Right forelimb (tissue), 1 donor: ENCODE measurements at places on chromosomes 16 and 17.

- peak; percentile 68 for DNase-seq
Measured at GRCh38 chr16:49700251-49701064, 155.5 kb downstream of the ZNF423 start.

DNA sequence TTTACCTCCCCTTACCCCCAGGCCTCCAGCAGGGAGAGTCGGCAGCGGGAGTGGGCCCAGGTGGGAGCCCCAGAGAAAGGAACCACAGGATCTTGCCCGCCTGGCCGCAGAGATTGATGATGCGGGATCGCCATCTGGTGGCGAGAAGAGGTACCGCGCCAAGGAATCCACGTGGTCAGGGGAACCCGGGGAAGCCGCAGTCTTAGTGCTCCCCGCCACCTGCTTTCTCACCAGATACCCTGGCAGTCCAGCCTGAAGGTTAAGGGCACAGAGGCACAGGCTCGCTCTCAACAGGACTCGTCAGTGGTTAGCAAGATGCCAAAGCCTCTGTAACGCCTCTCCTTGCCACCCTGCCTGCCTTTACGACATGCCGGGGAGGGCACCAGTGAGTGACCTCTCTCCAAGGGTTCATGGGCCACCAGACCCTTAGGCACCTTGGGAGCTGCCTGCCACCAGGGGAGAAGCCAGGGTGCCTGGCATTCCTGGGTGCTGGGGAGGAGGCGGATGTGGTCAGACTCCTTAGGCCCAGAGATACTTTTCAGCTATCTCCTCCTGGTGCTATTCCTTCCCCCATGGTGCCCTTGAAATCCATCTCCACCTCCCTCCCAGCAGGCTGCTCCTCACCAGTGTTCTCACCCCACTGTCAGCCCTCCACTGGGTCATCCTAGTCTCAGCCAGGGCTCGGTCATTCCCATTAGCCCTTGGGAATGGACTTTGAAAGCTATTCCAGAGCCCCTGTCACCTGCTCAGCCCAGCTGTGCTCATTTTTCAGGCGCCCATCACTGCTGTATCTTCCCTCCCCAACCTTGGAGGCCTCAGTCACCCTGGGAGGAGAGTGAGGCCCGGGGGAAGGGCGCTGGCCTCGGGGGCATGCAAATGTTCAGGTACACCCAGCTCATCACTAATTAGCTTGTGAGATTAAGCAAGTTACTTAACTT, 5.5 kb upstream of the RHBDF2 start:
- DNase-seq, result peak; percentile 93

GRCh38 chr17:41733348-41734138, 900 bp downstream of the HAP1 start:
- DNase-seq, result no peak

DNA sequence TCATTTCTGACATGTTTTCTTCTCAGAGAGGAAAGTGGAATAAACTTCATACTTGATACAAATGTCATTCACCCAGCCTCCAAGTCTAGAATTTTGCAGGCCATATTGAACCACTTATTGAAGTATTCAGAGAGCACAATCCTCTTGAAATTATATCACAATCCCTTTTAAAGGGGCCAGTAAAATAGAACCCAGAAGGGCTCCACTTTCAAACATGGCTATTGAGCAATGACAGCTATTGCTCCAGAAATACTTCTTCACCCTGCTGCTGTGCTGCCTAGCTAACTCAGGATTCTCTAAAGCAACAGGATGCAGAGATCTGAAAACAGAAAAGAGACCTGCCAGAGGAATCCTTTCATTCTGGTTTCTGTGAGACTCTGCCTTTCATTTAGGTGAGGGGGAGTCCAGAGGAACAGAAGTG, 275.0 kb upstream of the CDH5 start:
- DNase-seq, result no peak

DNA sequence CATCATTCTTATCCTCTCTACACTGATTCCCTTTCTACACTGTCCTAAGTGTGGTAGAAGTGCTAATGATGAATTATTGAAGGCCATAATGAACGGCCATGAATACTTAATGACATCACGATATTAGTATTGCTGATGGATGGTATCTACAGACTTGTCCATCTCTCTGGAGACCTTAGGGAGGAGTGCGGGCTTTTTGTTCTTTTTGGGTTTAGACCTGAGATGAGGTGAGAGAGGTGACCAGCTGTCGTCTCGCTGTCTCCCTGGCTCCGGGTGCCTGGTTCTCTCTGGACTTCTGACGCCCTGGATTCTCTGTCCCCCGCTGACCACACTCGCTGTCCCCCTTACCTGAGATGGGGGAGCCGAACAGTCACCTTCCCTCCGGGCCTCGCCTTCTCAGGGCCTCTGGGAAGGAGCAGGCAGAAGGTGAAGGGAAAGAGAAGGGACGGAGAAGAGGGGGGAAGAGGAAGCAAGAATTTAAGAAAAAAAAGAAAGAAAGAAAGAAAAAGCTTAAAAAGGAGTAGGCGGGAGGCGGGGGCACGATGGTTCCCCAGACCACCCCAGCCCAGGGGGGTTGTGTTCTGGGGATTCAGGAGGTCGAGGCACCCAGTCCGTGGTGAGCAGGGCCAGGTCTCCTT, 17.1 kb downstream of the SGCA start:
- no peak for DNase-seq

GRCh38 chr17:81457401-81457800, 55.2 kb downstream of the ACTG1 start:
- DNase-seq, result no peak

DNA sequence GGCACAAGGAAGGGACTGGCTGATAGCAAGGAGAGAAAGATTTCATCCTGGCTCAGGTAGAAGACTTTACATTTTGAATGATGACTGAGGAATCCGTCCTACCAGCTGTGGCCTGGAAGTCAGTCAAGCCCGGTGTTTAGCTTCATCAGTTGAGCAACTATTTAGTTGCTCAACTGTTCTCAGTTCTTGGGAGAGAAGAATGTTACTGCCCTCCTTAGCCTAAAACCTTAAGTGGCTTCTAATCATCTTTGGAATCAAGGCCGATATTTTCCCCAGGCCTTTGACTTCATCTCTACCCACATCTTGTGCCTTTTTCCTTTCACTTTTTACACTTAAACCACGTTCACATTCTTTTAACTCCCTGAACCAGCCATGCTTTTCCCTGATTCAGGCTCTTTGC, 17.3 kb upstream of the RBL2 start:
- no peak for DNase-seq

DNA sequence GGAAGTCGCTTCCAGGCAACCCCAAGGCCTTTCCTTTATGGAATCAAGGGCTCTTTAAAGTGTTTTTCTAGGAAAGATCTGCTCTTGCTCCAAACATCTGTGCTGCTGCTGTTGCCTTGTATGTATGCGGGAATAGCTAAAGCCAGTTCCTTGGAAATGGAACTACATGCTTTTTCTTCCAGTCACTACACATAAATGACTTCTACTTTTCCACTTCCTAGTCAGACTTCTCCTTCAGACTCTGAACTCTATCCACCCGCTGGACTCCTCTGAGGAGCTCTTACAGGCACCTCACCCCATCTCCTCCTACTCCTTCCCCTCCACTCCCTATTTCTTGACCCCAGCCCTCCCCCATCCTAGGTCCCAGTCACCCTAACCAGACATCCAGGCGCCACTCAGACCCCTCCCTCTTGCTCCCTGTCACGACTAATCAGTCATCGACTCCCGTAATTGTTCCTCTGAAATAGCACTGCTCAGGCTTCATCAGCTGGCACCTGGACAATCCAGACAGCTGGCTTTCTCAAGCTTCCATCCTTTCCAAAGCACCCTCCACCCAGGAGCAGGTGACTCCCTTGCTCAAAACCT, 15.0 kb upstream of the PEMT start:
- no peak for DNase-seq

- DNase-seq, result no peak
Measured at GRCh38 chr16:86252596-86252995, 257.7 kb upstream of the FOXF1 start.

GRCh38 chr16:25413975-25414374, 156.3 kb upstream of the ZKSCAN2 start:
- no peak for DNase-seq

GRCh38 chr17:57480438-57481196, 224.3 kb downstream of the MSI2 start:
- DNase-seq, result no peak

GRCh38 chr16:66357523-66357928, 9.0 kb upstream of the CDH5 start:
- DNase-seq, result peak; percentile 69

DNA sequence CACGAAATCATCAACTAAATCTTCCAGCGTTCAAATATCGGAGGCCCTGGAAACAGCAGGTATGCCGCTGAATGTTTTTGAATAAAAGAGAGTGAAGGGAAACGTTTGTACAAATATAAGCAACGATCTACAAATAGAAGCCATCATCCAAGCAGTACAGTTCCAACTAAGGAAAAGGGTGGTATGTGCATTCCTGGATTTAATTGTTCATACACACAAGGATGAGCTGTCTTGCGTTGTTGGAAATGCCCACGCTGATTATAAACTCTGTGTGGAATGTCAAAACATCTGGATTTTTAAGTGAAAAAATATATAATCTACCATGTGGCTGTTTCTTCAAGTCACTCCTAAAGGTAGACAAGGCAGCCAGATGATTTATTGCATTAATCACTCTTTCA, 191.8 kb upstream of the HSBP1 start:
- no peak for DNase-seq

DNA sequence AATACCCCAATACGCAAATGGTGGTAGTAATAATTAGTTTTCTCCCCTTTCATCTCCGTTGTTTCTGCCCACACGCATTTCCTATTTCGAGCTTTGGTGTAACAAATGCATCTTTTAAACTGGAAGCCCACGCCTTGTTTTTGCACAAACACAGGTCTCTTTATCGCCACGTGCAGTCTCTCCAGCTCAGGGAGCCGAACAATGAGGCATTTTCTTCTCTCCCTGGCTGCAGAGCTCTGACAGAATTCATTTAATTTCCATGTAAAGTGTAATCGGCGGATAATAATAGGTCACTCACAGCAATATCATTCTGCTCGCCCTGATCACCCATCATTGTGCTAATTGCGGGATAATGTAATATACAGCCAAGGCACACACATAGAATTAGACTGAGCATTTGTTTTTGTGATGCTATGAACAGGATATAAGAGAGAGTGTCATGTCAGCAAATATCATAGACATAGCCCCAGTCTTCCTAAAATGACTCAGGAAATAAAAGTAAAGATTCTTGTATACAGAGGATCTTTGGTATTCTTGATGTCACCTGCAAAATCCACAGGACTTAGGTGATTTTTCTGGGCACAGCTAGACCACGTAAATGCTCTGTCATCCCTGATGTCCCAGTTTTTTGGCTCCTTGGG, 452.6 kb upstream of the CDH11 start:
- DNase-seq, result no peak

DNA sequence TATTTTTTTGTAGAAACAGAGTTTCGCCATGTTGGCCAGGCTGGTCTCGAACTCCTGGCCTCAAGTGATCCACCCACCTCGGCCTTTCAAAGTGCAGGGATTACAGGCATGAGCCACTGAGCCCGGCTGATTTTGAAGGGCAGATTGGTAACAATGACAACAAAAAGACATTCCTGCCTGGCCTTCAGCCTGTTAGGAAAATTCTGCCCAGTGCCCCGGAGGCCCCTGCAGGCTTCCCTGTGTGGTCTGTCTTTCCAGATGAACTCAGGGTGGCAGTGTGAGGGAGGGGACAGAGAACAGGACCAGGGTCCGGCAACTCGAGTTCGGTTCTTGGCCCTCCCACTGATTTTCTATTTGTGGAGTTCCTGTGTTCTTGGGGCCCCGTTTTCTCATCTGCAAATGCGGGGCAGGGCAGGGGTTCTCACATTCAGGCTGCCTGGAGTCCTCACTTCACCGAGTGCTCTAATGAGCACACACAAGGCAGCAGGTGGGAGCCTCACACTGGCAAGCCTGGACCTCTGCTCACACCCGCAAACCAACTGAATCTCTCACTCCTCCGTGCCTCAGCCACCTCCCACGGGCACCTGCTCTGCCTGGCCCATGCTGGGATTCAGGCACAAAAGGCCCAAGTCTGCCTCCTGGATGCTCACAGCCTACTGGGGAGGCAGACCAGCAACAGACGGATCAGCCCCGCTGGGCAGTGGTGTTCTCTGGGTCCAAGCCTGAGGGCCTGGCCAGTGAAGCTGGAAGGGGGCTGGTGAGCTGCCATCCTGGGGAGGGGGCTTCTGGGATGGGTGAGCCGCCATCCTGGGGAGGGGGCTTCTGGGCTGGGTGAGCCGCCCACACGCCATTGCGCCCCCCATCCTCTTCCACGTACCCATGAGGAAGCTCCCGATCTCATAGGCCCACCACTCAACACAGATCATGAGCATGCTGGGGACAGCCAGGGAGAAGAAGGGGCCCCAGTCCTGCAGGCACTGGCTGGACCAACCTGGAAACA, 10.3 kb downstream of the SLC47A2 start:
- DNase-seq, result no peak

DNA sequence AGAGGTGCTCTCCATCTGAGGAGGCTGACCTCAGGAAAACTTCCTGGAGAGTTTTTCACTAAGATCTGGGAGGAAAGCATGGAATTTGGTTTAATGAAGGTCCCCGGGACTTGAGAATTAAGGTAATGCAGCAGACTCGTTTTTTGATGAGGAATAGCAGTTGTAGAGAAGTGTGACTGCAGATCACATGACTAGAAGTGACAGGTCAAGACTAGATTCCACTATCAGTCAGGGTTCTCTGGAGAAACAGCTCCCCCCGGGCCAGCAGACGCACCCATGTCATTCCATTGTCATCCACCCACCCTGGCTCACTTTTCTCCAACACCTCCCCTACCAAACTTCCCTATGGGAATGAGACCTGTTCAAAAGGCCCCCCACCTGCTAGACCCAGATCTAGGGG, 1.9 kb upstream of the DHRS13 start:
- no peak for DNase-seq

DNA sequence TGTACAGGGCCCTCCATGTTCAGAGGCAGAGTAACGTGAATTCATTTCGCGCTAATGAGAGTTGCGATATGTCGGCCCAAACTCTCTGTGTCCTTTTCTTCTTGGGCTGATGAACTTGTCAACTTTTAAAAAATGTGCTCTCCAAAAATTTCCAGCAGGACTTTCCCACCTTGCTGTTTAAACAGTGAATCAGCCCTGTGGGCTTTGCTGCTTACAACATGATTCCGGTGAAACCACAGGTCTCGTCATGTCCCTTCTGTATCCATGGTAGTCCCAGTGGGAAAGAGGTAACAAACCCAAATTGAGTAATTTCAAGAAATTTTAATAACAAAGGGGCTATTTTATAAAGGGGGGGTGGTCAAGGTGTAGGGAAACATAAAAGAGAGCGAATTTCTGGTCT, 612.9 kb downstream of the MAF start:
- no peak for DNase-seq

DNA sequence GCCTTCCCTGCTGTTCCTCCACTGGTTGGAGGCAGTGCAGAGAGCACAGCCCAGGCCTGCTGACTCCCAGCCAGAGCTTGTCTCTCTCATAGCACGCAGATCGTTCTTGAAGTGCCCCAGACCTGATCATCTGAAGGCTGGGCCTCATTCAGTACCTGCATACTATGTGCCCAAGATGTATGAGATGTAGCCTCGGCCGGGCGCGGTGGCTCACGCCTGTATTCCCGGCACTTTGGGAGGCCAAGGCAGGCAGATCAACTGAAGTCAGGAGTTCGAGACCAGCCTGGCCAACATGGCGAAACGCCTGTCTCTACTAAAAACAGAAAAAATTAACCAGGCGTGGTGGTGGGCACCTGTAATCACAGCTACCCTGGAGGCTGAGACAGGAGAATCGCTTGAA, 31.0 kb downstream of the WNT3 start:
- DNase-seq, result no peak
